GM18507 (cell line): ENCODE measurements at places on chromosomes 1 and 21.

GRCh38 chr1:172449585-172450523 lies 6.0 kb upstream of the PIGC start:
- DNase-seq, result peak; percentile 51

- DNase-seq, result no peak
Observed at GRCh38 chr21:39088831-39089380, 94.3 kb downstream of the PSMG1 start.

GRCh38 chr1:160208557-160209320 lies 3.6 kb downstream of the PEA15 start:
- DNase-seq, result no peak

DNA sequence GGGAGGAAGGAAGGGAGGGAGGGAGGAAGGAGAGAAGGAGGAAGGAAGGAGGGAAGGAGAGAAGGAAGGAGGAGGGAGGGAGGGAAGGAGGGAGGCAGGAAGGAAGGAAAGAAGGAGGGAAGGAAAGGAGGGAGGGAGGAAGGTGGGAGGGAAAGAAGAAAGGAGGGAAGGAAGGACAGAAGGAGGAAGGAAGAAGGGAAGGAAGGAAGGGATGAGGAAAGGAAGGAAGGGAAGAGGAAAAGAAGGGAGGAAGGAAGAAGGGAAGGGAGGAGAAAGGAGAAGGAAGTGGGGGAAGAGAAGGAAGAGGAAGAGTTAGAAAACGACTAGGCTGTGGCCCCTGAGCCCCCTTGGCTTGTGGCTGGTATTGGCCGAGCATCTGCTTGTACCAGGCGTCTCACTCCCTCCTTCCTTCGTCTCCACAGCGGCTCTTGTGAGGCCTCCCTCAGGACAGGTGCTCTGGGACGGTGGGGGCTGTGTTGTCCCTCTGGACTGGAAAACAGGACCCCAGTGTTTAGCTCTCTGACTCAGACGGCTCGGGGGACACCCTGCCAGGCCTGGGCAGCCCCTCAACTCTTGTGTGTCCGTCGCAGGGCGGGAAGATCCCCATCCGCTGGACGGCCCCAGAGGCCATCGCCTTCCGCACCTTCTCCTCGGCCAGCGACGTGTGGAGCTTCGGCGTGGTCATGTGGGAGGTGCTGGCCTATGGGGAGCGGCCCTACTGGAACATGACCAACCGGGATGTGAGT lies 36.2 kb upstream of the C1QA start:
- no peak for DNase-seq

GRCh38 chr1:15459771-15460707 lies 3.5 kb downstream of the CELA2A start:
- no peak for DNase-seq

- no peak for DNase-seq
Observed at GRCh38 chr1:159443066-159443750, 3.7 kb downstream of the OR10J1 start.

DNA sequence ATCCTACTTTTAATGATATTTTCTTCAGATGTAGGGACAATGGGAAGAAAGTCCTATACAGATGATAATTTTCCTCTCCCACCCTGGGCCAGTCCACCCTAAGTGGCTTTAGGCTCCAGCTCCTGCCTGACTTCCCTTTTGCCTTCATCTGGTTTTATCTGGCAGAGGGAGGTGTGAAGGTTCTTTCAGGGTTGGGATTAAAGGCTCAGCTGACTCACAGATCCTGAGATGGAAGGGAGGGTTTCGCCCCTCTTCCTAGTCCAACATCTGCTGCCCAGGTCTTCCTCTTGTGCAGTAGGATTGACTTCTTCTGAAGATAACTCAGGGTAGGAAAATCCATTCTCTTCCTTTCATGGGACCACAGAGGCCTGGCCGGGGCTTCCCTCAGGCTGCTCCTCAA lies 362.4 kb upstream of the KAZN start:
- no peak for DNase-seq

GRCh38 chr1:50651476-50652263 lies 228.4 kb upstream of the DMRTA2 start:
- no peak for DNase-seq

DNA sequence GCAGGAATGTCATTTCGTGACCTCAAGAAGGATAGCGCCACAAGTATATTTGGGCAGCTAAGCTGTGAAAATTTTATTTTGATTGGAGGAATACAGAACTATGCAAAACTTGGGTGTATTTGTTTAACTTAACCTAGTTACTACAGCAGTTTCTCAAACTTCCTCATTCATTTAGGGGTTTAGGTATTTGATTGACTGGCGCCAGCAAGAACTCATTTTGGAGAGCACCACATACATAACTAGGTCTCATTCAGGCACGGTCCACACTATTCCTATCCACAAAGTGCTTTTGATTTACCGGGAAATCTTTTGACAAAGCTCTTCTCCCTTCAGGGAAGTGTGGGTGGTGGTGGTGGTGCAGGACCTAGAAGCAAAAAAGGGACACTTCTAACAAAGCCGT lies 155.1 kb upstream of the NRIP1 start:
- no peak for DNase-seq

DNA sequence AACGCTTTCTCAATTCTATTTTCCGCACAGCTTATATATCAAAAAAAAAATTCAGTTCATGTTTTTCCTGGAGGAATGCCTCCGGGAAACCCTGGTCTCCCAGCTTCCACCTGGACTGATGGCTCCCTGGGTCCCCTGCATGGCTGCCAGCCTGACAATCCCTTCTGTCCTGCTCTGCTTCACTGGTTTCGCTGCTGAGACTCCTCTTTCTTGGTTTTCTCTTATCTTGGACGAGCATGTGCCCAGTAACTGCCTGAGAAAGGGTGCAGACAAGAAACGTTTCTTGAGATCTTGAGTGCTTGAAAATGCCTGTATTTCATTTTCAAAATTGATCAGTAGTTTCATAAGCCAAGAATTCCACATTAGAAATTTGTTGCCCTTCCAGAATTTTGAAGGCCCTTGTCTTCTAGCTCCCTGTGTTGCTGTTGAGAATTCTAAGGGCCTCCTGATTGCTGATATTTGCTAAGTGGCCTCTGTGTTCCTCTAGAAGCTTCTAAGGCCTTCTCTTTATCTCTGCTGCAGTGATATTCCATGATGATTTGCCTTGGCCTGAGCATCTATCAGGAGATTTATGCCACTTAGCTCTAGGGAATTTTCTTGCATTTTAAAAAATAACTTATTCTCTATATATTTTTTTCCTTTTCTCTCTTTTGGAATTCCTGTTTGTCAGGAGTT lies 44.7 kb downstream of the ETS2 start:
- no peak for DNase-seq

GRCh38 chr1:57711326-57711725 lies 287.5 kb upstream of the DAB1 start:
- no peak for DNase-seq

GRCh38 chr1:108130794-108131193 lies 69.3 kb downstream of the SLC25A24 start:
- no peak for DNase-seq

GRCh38 chr1:156388174-156389137 lies 19.4 kb downstream of the RHBG start:
- no peak for DNase-seq

- DNase-seq, result no peak
Observed at GRCh38 chr21:18630446-18630845, 226.9 kb upstream of the TMPRSS15 start.

DNA sequence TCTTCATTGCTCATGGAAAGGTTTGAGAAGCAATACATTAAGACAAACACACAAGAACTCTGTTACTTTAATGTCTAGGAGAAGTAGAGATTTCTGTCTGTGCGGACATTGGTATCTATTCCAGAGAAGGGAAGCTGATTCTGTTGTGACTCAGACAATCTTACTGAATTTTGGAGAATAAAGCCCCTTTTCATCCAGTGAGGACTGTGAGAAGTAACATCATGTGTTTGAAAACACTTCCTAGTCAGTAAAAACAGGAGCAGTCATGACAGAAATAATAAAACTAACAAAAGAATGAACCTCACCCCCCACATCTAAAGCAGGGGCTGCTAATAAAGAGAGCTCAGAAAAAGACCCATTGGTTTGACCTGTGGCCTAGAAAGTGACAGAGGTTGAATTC lies 46.6 kb downstream of the NEK7 start:
- DNase-seq, result no peak

- no peak for DNase-seq
Observed at GRCh38 chr1:212379366-212379765, 35.3 kb downstream of the PACC1 start.

DNA sequence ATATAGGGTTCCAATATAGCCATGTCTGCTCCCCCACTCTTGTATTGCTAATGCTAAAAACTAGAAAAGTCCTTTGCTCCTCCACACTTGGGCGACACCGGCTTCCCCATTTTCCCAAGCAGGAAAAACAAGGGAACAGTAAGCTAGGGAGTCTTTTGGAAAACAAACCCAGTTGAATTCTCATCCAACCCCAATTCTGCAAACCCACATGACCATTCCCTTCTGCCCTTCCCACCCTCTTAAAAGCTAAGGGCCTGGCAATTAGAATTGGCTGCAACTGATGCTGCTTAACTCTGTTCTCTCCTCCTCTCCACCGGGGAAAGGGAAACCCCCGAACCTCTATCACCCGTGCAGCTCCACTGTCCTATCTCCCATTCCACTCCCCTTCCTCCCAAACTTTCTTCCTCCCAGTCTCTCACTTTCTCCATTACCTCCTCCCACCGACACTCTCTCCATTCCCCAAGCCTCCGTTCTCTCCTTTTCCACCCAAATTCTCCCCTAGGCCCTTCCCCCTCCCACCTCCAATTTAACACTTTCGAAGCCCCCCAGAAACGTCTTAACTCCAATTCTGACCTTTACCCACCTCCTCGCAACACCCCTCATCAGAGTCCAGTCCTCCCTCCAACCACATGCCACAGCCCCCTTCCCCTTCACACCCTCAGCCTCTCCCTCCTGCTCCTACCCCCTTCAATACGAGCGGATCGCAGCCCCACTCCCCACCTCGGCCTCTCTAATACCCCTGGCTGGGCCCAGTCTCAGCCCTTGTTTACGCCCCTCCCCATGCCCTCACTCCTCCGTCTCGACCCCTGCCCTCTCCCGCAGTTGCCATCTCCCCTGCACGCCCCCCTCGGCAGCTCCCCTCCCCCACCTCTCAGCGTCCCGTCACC lies 701 bp downstream of the DEDD start:
- DNase-seq, result no peak

- no peak for DNase-seq
Observed at GRCh38 chr1:168759077-168759476, 30.1 kb upstream of the DPT start.

DNA sequence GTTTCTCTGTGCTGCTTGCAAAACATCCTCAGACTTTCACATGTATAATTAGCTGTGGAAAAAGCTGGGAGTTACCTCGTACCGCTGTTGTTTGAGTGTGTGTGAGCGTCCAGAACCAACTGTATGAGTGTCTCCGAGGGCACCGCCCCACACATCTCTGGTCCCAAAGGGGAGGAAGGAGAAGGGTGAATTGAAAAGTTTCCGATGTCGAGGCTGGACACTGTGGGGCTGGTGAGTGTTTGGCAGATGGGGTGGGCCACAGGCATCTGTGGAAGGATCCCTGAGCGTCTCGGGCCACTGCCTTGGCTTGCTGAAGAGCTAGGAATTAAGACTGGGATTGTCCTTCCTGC lies 1.2 kb downstream of the ATP2B4 start:
- no peak for DNase-seq

DNA sequence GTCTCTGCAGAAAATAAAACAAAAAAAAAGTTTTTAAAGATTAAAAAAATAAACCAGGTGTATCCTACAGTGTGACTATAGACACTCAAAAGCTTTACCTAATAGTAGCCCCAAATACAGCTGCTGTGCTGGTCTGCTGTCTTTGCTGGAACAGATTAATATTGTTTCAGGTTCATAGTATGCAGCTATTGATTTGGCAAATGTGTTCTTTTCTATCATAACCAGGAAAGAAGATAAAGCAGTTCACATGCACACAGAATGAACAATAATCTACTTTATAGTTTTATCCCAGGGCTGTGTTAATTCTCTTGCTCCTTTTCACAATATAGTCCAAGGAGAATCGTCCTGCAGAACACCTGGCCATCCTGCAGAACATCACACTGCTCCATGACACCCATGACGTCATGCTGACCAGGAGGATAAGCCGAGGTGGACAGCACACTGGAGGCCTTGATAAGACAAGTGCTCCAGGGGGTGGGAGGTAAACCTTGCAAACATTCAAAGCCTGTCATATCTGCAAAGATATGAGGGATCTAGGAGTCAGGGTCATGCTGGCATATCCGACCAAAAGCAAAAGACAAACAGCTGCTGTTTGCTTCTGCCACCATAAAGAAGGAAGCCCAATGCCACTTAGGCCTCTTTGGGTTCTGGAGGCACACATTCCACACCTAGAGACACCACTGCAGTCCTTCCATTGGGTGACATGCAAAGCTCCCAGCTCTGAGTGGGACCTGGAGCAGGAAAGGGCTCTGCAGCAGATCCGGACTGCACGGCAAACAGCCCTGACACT lies 86.1 kb upstream of the SLC2A1 start:
- DNase-seq, result no peak

DNA sequence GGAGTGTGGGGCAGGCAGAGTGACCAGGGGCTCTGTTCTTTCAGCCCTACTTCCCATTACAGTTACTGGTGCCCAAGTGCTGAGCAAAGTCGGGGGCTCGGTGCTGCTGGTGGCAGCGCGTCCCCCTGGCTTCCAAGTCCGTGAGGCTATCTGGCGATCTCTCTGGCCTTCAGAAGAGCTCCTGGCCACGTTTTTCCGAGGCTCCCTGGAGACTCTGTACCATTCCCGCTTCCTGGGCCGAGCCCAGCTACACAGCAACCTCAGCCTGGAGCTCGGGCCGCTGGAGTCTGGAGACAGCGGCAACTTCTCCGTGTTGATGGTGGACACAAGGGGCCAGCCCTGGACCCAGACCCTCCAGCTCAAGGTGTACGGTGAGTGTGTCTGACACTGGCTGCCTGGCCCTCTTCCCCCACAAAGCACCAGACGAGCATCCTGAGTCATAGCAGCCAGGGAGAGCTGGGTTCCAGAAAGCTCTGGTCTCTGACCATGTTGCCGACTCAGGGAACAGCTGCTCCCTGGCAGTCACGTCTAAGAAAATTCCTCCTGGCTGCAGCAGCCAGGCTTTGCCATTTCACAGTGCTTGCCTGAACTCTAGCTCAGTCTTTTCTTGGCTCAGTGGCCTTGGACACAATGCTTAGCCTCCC lies 3.3 kb downstream of the SLAMF8 start:
- DNase-seq, result no peak

DNA sequence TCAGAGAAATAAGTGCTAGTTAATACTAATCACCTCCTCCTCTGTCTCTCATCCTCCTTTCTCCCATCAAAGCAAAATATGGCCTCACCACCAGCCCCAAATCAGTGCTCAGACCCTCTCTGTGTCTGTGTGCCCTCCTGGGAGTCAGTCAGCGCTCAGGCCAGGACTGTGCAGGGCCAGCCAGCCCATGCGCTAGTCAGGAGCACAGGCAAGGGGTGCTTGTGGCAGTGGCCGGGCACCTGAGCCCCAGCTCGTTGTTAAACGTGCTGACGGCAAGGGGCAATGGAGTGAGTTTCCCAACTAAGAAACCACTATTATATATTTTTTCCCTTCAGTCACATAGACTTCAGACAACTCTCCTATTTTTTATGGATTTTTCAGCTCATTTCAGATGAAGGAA lies 19.2 kb upstream of the PGD start:
- DNase-seq, result no peak

GRCh38 chr1:64758233-64758632 lies 13.4 kb downstream of the RAVER2 start:
- no peak for DNase-seq

- DNase-seq, result no peak
Observed at GRCh38 chr21:33069994-33070743, at the start of gene OLIG1. Gene OLIG1 (plus strand): TSS chr21:33070141. CDS start chr21:33070247, 106 bp downstream.

- DNase-seq, result no peak
Observed at GRCh38 chr1:117846674-117847425, 82.6 kb downstream of the GDAP2 start.
